Jurkat, Clone E6-1 (cell line): ENCODE measurements at places on chromosomes 7 and 10.

DNA sequence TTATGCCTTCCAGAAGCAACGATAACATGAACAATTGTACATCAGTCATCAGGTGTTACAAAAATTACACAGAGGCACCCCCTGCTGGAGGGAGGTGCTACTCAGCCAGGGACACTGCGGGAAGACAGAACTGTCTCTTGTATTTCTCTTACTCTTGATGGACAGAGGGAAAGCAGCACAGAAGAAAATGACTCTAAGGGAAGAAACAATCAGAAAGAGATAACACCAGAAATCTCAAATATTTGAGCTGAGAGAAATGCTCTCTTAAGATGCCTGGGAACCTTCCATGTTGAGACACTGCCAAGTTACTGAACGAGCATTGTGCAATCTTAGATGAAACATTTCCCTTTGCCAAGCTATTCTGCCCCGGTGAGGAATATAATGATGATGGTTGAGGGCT is 227.6 kb upstream of the NPSR1 start:
- DNase-seq, result peak; percentile 10

DNA sequence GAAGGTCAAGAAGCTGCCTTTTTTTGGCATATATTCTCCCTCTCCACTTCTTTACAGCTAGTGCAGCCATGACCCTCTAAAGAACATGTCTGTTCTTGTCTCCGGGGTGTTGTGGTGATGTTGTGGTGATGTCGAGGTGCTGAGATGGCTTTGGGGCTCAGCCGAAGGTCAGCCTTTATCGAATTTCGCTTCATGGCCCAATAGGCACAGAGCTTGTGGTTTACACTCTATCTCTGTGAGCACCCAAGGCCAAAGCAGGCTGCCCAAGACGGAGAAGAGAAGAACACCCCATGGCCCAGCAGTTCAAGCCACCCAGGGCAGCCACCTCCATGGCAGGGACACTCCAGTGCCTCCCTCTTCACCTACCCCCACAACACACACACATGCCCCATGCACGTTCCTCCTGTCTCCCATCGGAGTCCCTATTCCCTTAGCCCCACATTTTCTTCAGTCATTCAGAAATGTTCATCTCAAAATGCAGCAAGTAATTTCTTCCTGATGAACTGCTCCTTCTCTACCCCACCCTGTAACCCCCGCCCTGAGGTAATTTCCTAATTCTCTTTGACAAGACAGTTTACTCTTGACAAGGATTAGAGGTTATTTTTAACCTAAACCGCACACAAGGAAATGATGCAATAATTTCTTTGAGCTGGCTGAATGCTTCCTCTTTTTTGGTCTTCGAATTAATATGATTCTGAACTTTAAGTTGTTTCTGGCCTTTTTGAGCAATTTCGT is 18.6 kb upstream of the ADRB1 start:
- peak; percentile 73 for DNase-seq

GRCh38 chr7:134454277-134454676 is 4.6 kb downstream of the AKR1B1 start:
- DNase-seq, result no peak

DNA sequence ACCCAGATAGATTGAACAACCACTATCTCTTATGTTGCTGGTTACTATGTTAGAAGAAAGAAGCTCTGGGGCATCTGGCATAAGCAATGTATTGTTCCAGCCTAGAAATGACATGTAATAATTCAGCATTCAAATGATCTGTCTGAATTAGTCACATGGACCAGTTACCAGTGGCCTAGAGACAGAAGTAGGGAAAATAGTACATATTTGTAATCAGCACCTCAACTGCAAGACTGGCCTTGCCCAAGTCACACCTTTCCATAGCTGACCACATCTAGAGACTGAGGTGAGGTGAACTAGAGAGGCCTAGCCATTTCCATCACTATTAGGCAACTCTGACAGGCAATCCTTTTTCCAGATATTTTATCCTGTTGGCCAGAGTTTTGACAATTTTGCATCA is 315.6 kb upstream of the KCND2 start:
- DNase-seq, result no peak

DNA sequence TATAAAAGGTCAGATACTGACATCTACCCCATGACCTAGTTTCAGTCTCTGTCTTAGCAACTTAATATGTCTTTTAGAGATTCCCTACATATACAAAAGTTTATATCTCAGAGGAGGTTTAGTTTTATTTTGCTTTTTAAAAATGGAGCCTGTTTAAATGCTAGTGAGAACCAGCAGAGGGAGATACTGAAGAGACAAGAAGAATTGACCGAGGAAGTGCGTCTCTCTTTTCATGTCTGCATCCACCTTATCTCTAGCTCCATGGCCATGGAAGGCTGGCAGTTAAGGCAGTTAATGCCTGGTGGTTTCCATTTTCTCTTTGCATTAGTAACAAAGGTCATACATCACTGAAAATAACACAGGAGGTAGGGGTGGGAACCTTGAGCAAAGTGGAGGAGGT is 10.7 kb downstream of the SUV39H2 start:
- no peak for DNase-seq

GRCh38 chr7:33066771-33067170 is 4.2 kb upstream of the NT5C3A start:
- DNase-seq, result no peak

DNA sequence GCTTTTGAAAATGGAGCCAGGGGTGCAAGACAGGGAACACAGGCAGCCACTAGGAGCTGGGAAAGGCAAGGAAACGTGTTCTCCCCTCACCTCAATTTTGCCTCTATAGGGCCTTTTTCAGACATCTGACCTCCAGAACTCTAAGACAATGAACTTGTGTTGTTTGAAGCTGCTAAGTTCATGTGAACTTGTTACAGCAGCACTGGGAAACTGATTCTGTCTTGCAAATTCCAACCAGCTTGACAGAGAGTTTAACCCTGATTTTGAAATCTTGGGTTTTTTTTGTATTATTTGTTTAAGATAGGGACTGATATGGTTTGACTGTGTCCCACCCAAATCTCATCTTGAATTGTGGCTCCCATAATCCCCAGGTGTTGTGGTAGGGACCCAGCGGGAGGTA is 852.9 kb downstream of the LRMDA start:
- DNase-seq, result no peak

DNA sequence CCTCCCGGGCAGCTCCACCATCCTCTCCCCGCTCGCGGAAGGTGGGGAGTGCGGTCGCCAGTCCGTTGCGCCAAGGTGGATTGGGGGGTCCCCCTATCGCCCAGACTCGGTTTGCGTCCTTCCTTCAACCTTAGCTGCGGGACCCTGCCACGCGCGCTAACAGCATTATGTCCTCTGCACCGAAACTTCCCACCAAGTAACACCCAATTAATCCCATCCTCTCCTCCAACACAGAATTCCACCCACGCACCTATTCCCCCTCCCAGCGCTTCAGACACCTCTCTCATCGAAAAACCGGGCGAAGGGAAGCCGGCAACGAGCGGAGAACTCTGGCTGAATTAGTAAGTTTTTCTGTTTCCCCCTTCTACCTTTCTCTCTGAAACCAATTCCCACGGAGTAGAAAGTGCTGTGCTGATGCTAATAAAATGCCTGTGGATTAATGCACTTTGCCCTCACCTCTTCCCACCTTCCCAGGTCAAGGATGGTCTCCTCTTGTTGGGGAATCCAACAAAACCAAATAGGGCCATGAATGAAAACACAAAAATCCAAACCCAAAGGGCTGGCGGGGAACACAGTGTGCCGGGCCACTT is 947 bp downstream of the HOXA3 start:
- no peak for DNase-seq

GRCh38 chr7:154864523-154864891 is 138.4 kb downstream of the PAXIP1 start:
- no peak for DNase-seq

DNA sequence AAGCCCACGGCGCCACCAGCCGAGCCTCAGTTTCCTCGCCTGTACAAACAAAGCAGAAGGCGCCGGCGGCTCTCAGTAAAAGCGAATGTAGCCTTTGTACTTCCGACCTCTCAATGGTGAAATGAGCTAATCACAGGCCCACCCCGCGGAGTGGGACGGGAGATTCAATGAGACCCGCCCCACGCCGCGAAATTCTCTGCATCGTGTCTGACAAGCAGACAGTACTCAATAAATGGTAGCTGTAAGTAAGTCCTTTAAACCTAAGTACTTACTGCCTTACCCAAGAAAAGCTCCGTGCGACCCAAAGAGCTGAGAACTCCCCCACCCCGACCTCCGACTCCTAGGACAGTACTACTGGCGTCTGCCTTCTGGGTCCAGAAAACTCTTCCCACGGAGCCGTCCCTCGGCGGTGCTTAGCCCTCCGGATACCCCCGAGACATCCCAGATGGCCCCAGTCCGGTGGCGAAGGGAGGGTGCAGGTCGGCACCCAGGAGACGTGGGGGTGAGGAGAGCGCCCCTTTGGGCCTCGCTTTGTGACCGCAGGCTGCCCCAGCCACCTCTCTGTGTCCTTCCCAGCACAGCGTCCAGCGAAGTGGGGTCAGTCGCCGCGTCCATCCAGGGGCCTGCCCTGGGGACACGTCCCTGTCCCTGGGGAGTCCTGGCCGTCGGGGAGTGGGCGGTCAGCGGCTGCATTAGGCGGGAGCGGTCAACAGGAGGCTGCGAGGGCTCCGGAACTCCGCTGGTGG is 972 bp upstream of the CXCL12 start:
- no peak for DNase-seq

DNA sequence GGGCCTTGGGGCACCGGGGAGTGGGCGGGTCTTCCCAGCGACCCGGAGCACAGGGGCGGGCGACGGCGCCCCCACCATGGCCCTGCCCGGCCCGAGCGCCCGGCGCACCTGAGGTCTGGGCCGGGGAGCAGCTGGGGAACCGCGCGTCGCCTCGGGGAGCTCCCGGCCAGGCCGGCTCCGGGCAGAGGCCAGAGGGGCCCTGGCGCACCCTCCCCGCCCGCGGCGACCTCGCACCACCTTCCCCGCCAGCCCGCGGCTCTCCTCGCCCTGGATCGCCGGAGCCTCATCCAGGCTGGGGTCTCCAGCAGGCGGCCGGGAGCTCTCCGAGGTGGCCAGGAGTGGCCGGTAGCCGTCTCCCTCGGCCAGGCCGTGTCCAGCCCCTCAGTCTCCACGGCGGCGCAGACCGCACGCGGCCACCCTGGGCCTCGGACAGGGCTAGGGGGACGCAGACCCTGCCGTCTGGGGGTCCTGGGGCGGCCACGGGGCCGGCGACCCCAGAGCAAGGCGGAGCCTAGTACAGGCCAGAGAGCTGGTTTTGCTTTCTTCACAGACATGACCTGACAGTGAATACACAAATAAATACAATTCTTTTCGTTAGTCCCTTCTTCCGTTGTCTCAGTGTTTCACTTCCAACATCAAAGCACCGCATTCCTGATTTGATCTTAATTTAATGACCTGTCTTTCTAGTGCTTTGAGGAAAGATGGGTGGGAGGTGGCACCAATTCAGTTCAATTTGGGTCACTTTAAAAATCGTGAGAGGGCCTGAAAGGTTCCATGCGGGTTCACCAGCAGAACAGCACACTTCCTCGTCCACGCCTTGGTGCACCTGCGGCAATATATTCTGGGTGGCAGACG is 356.9 kb downstream of the DNAJB6 start:
- no peak for DNase-seq

DNA sequence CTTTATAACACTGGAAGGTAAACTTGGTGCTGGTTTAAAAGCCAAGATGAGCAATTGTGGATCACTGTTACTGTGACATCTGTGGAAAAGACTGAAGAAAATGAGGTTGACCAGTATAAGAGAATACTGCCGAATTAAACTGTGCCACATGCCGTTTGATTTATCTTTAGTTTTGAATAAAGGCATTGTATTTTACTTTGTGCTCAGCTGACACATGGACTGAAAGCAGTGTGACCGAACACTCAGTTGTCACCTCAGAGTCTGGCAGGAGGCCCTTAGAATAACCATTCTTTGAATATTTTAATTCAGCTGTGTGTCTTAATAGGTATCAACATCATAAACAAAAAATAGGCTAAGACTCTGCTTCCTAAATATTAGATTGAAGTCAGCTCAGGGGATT is 133.7 kb upstream of the GJD4 start:
- DNase-seq, result no peak

GRCh38 chr10:125396676-125397075 is 236.3 kb upstream of the CTBP2 start:
- DNase-seq, result no peak

DNA sequence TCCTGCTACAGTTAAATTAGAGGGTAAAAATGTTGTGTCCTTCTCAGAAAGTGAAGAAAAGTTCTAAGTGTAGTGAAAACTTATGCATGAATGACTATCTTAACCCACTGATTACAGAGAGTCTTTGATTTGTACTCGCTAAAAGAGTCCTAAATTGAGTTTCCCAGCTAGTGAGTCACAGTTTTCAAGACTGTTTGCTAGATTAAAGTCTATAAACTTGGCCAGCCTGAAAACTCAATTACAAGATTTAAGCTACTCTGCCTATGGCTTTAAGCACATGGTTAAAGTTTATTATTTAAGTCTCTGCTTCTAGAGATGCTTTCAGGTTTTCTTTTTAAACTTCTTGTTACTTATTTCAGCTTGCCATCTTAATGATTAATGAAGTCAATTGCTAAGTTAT is 44.4 kb downstream of the MRPS24 start:
- no peak for DNase-seq

DNA sequence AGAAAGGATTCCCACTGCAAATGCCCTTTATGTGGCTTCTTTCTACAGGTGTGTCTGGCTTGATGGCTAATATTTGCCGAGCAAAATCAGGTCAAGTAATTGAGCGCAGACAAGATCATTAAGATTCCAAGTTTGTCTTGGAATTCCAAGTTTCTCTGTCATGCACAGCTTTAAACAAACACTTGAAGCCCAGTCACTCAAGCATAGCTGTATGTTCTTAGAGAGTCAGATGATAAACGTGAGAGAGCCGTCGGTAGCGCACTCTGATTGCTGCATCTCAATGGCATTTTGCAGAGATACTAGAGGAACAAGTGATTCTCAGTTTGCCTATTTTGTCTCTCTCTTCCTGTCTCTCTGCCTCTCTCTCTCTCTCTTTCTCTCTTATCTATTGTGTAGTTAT is 658 bp downstream of the DMBT1 start:
- DNase-seq, result no peak

- DNase-seq, result no peak
Measured at GRCh38 chr7:88268858-88269257, 37.8 kb downstream of the STEAP4 start.

DNA sequence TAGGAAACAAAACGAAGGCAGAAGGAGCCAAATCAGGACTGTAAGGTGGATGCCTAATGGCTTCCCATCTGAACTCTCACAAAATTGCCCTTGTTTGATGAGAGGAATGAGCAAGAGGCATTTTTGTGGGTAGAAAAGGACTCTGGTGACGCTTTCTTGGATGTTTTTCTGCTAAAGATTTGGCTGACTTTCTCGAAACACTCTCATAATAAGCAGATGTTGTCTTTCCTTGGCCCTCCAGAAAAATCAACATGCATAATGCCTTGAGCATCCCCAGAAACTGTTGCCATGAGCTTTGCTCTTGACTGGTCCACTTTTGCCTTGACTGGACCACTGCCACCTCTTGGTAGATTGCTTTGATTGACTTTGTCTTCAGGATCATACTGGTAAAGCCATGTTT is 13.5 kb downstream of the PTPN12 start:
- no peak for DNase-seq

GRCh38 chr10:76037531-76038155 is 606.2 kb downstream of the LRMDA start:
- DNase-seq, result no peak

GRCh38 chr10:130998642-130999041 is 312.9 kb downstream of the TCERG1L start:
- no peak for DNase-seq
